ENCODE measurements at places on chromosomes 11 and 22. TPM values are rescaled to one million over a fixed set of nuclear protein-coding genes. Genes with fewer than 3 reads are reported as not detected.

VPREB1 gene
- not detected for total RNA-seq

HTR3A gene
- not detected for total RNA-seq

ANGPTL5 gene
- total RNA-seq = not detected

POU2AF1 gene
- 10.5 TPM for total RNA-seq

CDON gene
- 2.0 TPM for total RNA-seq

ACR gene
- total RNA-seq = not detected

RASSF10 gene
- not detected for total RNA-seq

- no peak for DNase-seq
- no peak overlapping the region for H3K27ac ChIP-seq
- no peak overlapping the region for H3K4me3 ChIP-seq
- no peaks in the 10 kb centered on the region for H3K4me1 ChIP-seq
- H3K27me3 ChIP-seq = peaks cover 29% of the 10 kb centered on the region
- H3K36me3 ChIP-seq = peaks cover 5% of the 10 kb centered on the region
These were observed 128.8 kb upstream of the ANO1 start for GRCh38 chr11:69949327-69949726.

- H3K27me3 ChIP-seq = no peaks in the 10 kb centered on the region
- H3K36me3 ChIP-seq = no peaks in the 10 kb centered on the region
- no peak for DNase-seq
These were observed 499.0 kb upstream of the CCDC179 start for GRCh38 chr11:23359297-23359696.

DNA sequence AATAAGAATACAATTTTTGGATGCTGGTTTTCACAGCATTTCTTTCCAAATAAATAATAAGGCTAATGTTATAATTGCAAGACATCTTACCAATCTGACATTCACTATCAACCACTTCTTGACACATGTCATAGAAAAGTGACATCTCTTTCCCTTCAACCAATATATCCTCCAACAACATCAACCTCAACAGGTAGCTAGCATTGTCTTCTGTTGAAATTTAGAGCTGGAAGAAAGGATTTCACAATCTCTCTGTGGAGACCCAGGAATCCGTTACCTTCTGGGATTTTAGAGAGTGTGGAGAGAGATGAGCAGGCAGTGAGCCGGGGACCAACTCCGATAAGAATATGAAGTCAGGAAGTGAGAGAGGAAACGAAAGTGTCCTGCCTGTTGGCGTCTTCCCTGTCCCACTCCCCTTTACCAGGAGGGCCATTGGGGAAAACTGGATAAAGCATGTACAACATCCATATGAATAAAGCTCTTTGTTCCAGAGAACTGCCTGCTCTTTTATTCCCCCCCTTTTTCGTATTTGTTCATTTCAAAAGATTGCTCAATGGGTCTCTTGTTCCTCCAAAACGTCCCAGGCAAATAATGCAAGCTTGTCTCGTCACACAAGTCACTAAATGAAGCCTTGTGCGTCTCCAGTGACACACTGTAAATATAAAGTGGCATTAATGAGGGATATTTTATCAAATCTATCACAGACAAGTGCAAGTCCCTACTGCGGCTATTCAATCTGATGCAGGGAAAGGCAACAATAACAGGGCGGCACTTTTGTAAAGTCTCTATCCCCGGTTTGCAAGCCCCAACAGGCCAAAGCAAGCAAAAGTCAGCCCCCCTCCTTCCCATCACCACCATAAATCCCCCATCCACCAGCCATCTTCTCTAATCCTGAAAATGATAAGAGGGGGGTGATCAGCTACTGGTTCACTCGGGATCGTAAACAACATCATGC is 3.4 kb downstream of the CADM1 start:
- H3K4me3 ChIP-seq = no peak overlapping the region
- no peaks in the 10 kb centered on the region for H3K4me1 ChIP-seq
- peaks cover 2% of the 10 kb centered on the region for H3K36me3 ChIP-seq
- DNase-seq = no peak
- H3K27me3 ChIP-seq = peaks cover 30% of the 10 kb centered on the region

DNA sequence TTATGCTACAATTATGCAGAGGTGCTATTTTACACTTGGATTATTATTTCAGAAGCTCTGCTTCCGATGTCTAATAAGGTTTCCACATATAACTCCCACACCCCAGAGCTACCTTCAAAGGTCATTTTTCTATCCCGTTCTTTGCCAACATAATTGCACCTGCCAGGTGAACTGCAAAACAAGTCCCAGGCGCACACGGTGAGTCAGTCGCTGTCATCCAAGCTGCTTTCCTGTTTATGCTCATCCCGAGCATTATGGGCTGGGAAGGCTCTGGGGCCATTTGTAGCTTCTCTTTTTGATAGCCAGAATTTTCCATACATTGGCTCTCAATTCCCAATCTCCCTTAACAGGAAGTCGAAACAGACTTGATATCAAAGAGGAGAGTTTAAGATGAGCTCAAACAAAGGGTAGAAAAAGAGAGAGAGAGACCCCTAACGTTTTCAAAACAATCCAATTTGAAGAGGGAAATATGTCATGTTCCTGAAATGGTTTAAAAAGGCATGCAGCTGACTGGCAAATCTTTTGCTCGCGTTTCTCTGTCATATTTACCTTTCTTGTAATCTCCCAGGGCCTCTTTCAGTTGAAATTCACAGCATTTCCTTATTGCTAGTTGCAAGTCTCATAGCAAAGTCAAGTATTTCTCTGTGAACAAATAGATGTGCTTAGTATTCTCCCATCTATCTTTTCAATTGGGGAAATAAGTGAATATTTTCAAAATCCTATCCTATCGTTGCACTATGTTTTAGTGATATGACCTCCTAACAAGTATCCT is 815.9 kb downstream of the KCNA4 start:
- H3K36me3 ChIP-seq = no peaks in the 10 kb centered on the region
- H3K4me1 ChIP-seq = no peaks in the 10 kb centered on the region
- no peak for DNase-seq
- H3K4me3 ChIP-seq = no peak overlapping the region

- no peak for DNase-seq
- no peak overlapping the region for H3K4me3 ChIP-seq
- no peak overlapping the region for H3K27ac ChIP-seq
- H3K27me3 ChIP-seq = peaks cover 29% of the 10 kb centered on the region
- no peaks in the 10 kb centered on the region for H3K36me3 ChIP-seq
These were observed 84.9 kb downstream of the C11orf91 start for GRCh38 chr11:33615751-33616150.

DNA sequence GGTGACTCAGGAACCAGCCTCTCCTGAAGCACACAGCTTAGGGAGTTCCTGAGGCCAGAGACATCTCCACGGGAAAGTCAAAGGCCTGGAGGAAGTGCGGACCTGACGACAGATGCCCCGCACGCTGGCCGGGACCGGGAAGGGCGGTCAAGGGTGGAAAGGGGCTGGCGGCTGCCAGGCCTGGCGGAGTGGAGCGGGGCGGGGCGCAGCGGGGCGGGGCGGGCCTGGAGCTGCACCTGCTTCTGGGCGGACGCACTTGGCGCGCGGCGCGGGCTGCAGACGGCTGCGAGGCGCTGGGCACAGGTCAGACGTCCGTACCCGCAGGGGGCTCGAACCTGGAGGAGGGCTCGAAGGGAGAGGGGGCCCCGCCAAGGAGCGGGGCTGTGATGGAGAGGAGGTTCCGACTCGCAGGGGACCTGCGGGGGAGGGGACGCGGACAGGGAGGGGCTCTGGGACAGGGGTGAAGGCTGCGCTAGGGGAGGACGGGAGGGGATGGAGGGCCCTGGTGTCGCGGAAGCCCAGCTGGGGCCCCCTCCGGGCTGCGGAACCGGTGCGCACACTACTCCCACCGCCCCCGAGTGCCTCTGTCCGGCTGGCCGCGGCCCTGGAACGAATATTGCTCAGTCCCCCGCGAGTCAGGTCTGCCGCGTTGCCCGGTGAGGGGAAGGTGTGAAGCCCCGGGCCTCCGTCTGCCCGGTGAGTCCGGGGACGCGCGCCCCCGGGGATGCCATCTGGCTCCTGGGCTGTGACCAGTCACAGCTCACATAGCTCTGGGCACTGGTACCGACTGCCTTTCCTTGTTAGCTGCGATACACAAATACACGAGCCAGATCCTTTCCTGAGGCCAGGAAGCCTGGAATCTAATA is at the start of gene TMEM45B:
TMEM45B (plus strand) TSS at position 253 of the 866 bp plus-strand sequence. CDS start 36,635 bp downstream, outside the sequence.
- DNase-seq = no peak
- no peaks in the 10 kb centered on the region for H3K36me3 ChIP-seq
- peak within 1 kb of the TSS; percentile 85 for H3K27ac ChIP-seq
- H3K4me3 ChIP-seq = peak within 1 kb of the TSS; percentile 87
- peaks cover 14% of the 10 kb centered on the region for H3K27me3 ChIP-seq
- H3K4me1 ChIP-seq = peaks cover 25% of the 10 kb centered on the region

- DNase-seq = no peak
- peaks cover 39% of the 10 kb centered on the region for H3K27me3 ChIP-seq
- H3K36me3 ChIP-seq = no peaks in the 10 kb centered on the region
- H3K4me1 ChIP-seq = peaks cover 2% of the 10 kb centered on the region
These were observed 78.4 kb upstream of the ANO1 start for GRCh38 chr11:69999721-70000120.

DNA sequence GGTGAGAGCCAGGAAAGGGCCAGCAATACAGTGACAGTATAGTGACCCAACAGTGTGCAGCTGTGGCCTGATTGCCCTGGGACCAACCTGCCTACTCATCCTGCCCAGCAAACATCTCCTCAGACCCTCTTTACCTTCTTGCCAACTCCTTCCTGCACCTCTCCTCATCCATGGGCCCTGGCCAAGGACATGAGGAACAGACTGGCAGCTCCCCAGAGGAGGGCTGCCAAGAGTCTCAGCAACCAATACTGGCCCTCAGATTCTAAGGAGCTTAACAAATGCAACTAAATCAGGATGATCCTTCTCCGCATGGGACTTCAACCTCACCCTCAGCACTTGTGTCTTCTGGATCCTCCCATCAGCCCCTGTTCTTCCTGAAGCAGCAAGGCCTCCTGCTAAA is 77.0 kb downstream of the RPL27A start:
- no peak for DNase-seq
- no peak overlapping the region for H3K27ac ChIP-seq
- no peaks in the 10 kb centered on the region for H3K27me3 ChIP-seq
- H3K36me3 ChIP-seq = no peaks in the 10 kb centered on the region

- H3K4me1 ChIP-seq = no peaks in the 10 kb centered on the region
- no peak overlapping the region for H3K27ac ChIP-seq
- DNase-seq = no peak
- no peaks in the 10 kb centered on the region for H3K27me3 ChIP-seq
- H3K36me3 ChIP-seq = no peaks in the 10 kb centered on the region
These were observed 176.7 kb downstream of the SOX6 start for GRCh38 chr11:16179676-16180075.

- H3K36me3 ChIP-seq = no peaks in the 10 kb centered on the region
- H3K4me1 ChIP-seq = no peaks in the 10 kb centered on the region
- DNase-seq = no peak
- no peak overlapping the region for H3K4me3 ChIP-seq
- H3K27ac ChIP-seq = no peak overlapping the region
These were observed 75.6 kb downstream of the BLID start for GRCh38 chr11:122040464-122040863.

- no peak overlapping the region for H3K4me3 ChIP-seq
- H3K27me3 ChIP-seq = peaks cover 12% of the 10 kb centered on the region
- no peak overlapping the region for H3K27ac ChIP-seq
- no peaks in the 10 kb centered on the region for H3K36me3 ChIP-seq
- H3K4me1 ChIP-seq = no peaks in the 10 kb centered on the region
- no peak for DNase-seq
These were observed 50.5 kb downstream of the CLTCL1 start for GRCh38 chr22:19240813-19241592.

DNA sequence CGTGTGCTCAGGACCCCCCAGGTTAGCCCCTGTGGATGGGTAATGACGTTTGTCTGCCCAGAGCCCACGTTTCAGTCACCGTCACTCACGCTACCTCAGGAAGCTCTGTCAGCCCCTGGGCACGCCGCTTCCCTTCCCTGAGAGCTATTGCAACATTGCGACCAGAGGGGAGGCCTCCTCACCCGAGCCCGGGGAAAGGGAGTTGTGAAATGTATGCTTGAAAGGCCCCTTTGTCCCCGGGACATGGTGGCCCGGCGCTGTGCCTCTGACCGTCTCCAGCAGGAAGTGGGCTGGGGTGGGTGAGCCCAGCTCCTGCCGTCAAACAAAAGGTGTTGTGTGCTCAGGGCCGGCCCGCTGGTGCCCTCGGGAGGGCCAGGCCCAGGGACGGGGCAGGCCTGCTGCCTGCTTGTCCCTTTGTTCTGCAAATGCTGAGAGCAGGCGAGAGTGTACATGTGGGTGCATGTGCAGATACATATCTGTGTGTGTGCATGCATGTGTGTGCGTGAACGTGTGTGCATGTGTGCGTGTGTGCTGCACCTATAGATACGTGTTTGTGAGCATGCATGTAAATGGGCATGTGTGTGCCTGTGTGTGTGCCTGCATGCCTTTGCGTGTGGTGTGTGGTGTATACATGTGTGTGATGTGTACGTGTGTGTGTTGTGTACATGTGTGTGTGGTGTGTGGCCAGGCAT is 1125.0 kb downstream of the BRD1 start:
- no peaks in the 10 kb centered on the region for H3K4me1 ChIP-seq
- DNase-seq = no peak
- H3K27me3 ChIP-seq = no peaks in the 10 kb centered on the region
- H3K36me3 ChIP-seq = no peaks in the 10 kb centered on the region
- H3K4me3 ChIP-seq = no peak overlapping the region

- no peak for DNase-seq
- H3K4me3 ChIP-seq = no peak overlapping the region
- H3K27me3 ChIP-seq = no peaks in the 10 kb centered on the region
- no peaks in the 10 kb centered on the region for H3K36me3 ChIP-seq
These were observed 40.5 kb downstream of the IL18BP start for GRCh38 chr11:72039031-72039855.

Data from T-helper 17 cell (primary cell).